ENCODE measurements at places on chromosomes 16 and 17.

DNA sequence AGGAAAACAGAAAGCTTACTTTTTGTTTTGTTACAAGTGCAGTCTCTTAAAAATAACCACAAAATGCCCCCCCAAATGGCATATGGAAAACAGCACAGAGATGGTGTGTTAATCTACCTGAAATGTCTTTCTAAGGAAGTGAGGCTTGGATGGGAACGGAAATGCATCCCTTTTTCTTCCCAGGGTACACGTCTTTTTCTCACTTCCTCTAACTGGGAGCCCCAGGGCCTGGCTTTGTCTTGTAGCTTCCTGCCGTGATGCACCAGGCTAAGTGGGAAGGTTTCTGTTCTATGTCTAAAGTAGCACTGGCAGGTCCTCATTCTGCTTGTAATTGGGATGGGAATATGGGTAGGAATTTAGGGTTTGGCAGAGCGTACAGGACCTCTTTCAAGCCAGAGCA, 52.5 kb upstream of the CACNG3 start:
- no peak for DNase-seq

- DNase-seq = no peak
Observed at GRCh38 chr16:79468121-79468552, 132.4 kb downstream of the MAF start.

DNA sequence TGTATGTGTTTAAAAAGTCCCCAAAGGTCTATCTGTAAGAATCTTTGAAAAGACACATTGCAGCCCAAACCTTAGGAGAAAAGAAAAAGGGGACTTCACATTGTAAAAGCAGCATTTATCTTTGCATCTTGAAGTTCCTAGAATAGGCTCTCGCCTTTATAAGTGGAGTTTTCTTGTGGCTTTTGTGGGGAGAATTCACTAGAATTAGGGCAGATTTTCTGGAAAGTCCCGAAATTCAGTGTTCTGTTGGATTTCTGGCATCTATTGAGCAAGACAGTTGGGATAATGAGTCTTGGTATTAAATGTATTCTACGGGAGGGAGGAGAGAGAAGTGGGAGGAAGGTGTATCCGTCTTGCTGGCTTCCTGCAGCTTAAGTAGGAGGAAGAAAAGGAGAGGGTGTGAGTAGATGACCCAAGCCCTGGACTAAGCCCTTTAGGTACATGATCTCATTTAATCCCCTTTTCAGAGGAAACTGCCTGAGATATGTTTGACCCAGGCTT, 62.6 kb downstream of the PRKCA start:
- DNase-seq = no peak

GRCh38 chr16:11955713-11956123, 9.3 kb upstream of the TNFRSF17 start:
- DNase-seq = no peak

DNA sequence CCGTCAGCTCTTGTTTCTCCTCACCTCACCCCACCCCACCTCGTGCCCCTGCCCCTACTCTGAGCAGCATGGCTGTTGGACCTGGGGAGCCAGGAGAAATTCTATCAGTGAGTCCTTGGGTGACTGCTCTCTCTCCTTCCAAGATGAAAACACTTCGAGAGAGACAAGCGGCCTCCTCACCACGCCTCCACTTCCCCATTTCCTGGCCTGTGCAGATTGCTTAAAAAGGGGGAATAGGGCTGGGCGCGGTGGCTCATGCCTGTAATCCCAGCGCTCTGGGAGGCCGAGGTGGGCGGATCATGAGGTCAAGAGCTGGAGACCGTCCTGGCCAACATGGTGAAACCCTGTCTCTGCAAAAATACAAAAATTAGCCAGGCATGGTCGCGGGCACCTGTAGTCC, 9.5 kb downstream of the DLX4 start:
- no peak for DNase-seq

GRCh38 chr16:585351-585750, 4.5 kb upstream of the RAB40C start:
- DNase-seq = no peak

GRCh38 chr17:67718325-67718941, 697 bp downstream of the NOL11 start:
- DNase-seq = no peak

- DNase-seq = no peak
Observed at GRCh38 chr17:47945529-47946508, 4.4 kb downstream of the PNPO start.

- DNase-seq = no peak
Observed at GRCh38 chr17:71613996-71614395, 506.8 kb upstream of the SOX9 start.

DNA sequence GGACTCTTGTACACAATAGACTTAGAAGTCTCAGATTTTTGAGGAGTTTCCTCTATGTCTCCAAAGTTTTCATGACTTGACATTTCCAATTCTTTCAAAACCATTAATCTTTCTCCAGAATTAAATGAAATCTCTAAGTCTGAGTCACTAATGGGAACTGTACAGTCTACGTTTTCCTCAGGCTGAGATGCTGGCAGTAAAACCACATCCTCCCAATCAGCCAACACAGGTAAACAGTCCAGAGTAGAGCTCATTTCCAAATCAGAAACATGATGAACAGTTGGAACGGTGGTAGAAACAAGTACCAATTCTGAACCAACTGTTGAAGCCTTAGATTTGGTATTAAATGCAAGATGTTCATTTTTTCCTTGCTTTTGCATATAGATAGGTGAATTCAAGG, 7.9 kb downstream of the ERI2 start:
- no peak for DNase-seq

DNA sequence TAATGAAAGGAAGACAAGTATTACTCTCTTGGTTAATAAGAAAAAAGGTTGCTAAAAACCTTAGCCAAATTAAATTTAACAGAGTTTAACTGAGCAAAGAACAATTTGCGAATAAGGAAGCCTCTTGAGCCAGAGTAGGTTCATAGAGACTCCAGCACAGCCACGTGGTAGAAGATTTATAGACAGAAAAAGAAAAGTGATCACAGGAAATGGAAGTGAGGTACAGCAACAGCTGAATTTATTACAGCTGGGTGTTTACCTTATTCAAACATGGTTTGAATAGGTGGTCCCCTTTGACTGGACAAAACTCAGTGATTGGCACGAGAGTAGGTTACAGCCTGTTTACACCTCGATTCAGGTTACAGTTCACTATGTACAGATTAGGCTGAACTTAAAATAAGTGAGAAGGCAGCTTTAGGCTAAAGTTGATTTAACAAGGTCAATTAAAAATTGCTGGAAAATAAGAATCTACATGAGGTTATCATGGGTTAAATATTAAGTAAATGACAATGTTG, 3.3 kb upstream of the CCL15 start:
- DNase-seq = no peak

GRCh38 chr16:8572063-8572918, 18.0 kb downstream of the TMEM114 start:
- no peak for DNase-seq

DNA sequence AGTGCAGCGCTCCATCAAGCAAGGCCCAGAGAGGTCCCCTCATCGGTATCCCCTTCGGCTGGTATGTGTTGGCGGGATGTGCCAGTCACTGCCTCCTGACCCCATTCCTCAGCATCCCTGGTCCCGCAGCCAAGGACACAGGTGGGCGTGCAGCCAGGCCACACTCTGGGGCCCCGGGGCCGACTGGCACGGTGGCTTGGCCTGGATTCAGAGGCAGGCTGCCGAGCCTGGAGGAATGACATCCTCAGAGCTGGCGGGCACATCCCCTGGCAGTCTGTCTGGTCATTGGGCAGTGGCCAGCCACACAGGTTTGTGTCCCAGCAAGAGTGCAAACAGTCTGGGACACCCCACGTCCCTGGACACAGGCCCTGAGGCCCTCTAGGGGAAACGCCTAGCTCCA, 111.1 kb downstream of the SDK2 start:
- DNase-seq = peak; percentile 82

GRCh38 chr16:68999114-68999513, 106.3 kb upstream of the HAS3 start:
- no peak for DNase-seq

DNA sequence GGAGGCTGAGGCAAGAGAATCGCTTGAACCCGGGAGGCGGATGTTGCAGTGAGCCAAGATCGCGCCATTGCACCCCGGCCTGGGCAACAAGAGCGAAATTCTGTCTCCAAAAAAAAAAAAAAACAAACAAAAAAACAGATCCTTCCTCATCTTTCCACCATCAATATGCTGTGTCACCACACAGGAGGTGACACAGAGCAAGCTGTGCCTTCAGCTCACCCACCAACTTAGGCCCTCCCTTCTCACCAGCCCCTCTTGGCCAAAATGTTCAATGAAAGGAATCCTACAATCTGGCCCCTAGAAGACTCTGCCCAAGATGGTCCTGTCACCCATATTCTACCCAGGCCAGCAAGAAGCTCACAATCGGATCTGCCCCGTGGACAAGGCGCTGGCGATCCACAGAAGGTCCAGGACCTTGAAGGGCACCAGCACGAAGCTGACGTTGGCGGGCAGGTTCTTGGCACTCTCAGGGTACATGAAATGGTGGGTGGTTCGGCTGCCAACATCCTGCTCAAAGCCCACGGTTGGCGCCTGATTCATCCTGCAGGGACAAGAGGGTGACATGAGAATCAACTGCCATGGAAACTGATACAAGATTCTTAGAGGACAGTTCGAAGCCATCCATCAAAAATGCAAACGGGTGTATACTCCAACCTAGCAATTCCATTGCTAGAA, 41.4 kb downstream of the DDX19A start:
- no peak for DNase-seq

- DNase-seq = no peak
Observed at GRCh38 chr17:63483038-63483437, 6.2 kb downstream of the ACE start.

- no peak for DNase-seq
Observed at GRCh38 chr16:79605999-79606398, 5.5 kb upstream of the MAF start.

DNA sequence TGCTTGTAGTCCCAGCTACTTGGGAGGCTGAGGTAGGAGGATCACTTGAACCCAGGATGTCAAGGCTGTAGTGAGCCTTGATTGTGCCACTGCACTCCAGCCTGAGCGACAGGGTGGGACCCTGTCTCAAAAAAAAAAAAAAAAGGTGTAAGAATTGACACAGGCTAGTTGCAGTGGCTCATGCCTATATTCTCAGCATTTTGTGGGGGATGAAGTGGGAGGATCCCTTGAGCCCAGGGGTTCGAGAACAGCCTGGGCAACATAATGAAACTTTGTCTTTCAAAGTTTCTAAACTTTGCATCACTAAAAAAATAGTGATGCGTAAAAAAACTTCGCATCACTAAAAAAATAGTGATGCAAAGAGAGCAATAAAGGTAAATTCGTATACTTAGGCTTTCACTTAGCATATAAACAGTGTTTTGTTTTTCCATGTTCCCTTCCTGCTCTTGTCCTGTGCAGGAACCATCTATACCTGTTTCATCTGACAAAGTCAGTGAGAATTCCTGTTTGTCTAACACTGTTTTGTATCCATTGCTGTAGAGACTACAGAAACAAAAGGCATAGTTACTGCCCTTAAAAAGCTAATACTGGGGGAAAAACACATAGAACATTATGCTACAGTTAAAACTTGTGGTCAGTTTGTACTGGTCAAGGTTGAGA, 32.1 kb downstream of the CTCF start:
- no peak for DNase-seq

All from C1 segment of cervical spinal cord (tissue), 14 donors.